Kidney epithelial cell (primary cell): ENCODE measurements at places on chromosomes 7 and 10.

- no peak for DNase-seq
These were observed 788 bp upstream of the CACNA2D1 start for GRCh38 chr7:82444220-82444909.

GRCh38 chr10:127916826-127917225, 9.9 kb downstream of the PTPRE start:
- no peak for DNase-seq

- DNase-seq = no peak
These were observed 38.1 kb upstream of the GPR141 start for GRCh38 chr7:37645282-37646050.

DNA sequence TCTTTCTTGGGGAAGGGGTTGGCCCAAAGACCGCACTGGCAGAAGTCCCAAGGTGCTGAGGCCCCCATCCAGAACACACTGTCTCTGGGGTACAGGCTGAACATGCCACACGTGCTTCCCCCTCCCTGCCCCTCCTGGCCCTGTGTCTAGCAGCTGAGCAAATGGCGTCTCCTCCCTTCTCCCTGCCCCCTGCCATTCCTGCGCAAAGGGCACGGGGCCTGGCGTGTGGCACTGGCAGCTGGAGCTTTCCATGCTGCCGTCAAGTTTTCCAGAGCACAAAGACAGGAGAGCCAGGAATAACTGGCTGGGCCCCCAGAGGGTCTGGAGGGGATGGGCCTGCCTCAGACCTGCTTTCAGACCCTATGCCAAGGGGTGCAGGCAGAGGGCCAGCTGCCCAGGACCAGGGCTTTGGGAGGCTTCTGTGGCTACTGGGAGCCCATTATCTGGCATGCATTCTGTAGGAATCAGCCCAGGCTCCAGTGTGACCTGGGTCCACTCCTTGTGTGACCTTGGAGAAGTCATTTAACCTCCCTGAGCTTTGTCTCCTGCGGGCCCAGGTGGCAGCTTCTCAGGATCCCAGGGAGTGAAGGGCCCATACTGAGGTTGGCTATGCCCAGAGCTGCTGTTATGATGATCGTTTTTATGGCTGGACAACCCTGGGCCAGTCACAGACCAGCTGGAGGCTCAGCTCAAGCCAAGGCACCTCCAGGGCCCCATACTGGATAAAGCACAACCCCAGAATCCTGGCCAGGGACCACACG, 710 bp upstream of the LDB3 start:
- DNase-seq = no peak

DNA sequence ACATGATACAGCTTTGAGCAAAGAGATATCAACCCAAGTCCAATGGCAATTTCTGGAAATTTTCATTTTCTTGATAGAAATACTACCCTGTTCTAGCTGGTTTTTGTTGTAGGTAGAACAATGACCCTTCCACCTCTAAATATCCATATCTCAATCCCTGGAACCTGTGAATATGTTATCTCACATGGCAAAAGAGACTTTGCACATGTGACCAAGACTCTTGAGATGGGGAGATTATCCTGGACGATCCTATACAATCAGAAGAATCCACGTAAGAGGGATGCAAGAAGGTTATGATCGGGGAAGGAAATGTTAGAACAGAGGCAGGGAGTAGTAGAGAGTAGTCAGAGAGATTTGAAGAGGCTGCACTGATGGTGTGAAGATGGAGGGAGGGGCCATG, 124.9 kb downstream of the CCDC71L start:
- no peak for DNase-seq

DNA sequence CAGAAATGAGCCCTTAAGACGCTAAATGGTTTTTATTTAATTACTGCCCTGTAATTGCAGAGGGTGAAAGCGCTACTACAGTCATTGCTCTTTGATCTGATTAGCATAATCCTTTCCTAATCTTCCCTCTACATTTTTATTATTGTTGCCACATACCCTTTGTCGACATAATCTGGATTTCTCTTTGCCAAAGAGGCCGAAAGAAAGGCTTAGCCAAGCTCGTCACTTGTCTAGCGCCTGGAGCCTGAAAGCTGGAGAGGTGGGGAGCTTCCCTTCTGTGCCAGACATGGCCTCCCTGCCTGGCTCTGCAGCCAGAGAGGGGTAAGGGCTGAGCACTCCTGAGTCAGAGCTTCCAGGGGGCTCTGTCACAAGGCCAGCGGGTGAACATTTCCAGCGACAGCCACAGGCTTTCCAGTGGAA, 145.9 kb downstream of the PRKAG2 start:
- no peak for DNase-seq

- DNase-seq = no peak
These were observed 20.6 kb upstream of the CDCA7L start for GRCh38 chr7:21966271-21966670.
